ENCODE measurements at places on chromosomes 6 and 20.

GRCh38 chr6:74280130-74280692, 584.2 kb downstream of the CD109 start:
- DNase-seq, result no peak

GRCh38 chr6:165895421-165896165, 232.6 kb upstream of the PDE10A start:
- no peak for DNase-seq

DNA sequence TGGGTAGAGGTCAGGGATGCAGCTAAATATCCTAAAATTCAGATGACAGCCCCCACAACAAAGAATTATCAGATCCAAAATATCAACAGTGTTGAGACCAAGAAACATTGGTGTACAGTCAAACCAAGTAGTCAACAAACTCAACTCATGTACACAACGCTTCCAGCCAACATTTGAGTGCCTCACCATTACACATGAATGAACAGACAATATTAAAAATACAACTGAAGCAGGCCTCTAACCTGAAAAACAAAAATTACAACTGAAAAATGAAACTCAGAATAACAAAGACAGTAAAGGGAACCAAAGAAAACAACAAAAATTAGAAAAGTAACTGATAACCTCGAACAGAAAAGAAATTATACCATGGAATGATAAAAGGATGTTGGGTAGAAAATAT, 46.2 kb downstream of the HACE1 start:
- no peak for DNase-seq

DNA sequence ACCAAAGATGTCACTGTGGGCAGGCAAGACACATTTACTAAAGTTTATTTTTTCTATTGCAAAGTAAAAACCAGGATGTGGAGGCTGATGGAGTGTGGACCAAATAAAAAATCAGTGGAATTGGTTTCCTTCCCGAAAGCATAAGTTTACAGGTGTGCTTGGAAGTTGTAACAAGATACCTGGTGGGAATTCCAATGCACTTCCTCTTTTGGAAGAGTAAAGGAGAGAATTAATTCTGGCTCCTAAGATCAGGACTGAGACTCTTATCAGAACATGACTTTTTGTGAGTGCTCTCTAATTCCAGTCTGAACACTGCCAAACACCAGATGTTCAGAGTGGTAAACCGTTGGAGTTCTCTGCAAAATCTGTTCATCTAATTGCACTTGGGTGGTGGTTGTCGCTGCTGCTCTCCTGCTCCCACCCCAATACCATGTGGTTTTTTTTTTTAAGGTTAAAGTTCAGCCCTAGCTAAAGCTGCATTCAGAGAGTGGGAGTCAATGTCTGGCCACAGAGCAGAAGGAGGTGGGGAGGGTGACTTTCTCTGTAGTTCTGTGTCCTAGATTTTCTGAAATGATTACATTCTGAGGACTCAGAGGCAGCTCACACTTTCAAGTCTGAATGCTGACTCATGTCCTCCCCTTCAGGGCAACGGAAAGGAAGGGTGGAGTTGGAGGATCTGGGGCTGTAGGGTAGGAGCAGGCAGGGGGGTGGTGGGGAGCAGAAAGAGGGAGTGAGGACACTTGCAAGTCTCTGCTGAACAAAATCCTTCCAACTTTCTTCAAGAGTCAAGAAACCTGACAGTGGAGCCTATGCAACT, 275.8 kb upstream of the PRDM1 start:
- DNase-seq, result peak; percentile 23

GRCh38 chr20:52105442-52106422, 85.8 kb downstream of the ZFP64 start:
- DNase-seq, result peak; percentile 39

DNA sequence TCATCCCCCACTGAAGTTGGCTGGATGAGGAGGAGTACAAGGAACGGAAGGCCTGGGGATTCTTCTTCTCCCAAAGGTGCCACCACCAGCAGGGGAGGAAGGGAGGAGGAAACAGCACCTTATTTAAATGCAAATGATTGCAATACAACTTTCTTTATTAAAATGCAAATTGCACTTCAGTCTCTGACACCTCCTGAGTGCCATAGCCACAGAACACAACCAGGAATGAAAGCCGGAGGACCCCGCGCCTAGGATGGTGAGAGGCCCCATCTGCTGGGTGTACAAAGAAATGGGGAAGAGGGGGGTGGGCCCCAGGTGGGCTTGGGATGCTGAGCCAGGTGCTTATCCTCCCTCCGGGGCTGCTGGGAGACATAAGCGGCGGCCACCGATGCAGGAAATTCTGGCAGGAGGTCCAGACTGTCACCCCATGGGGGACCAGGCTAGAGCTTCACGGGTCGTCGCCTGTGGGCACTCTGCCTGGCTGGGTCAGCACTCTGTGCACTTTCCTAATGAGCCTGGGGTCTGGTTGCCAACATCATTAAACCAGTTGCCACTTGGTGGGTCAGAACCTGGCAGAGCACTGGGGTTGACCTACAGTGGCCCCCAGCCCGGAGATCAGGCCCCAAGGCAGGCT, 154.2 kb upstream of the MLN start:
- DNase-seq, result no peak

DNA sequence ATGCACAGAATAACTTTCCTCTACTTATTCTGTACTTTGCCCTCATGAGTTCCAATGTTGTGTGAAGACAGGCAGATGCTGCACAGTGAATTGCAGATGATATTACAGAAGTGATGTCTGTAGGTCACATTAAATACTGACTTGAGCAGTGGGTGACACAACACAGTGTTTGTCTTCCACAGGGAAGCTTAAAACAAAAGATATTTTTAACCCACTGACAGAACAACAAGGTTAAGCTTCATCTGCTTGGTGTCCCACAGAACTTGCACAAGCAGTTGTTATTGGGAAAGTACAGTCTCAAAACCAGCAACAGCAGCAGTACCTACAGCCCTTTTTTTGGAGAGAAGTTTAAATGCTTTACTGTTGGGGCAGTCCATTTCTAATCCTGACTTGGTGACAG, 10.5 kb downstream of the SUMO4 start:
- no peak for DNase-seq

DNA sequence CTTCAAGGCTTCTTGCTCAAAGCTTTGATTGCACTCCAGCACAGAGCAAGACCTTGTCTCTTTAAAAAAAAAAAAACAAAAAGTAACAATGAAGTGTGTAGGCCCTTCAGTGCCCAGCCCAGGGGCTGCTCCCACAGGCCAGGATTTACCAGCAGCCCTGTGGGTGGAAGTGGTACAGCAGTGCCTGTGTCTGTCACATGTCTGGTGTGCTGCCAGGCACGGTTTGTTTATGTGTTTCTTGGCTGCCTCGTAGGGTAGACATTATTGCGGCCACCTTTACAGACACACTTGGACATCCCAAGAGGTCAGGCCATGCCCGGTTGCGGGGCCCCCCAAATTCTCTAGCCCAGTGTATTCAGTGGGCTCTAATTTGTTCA, 12.7 kb downstream of the DYNLRB1 start:
- DNase-seq, result no peak

GRCh38 chr6:54618572-54618971, 228.0 kb upstream of the FAM83B start:
- no peak for DNase-seq

DNA sequence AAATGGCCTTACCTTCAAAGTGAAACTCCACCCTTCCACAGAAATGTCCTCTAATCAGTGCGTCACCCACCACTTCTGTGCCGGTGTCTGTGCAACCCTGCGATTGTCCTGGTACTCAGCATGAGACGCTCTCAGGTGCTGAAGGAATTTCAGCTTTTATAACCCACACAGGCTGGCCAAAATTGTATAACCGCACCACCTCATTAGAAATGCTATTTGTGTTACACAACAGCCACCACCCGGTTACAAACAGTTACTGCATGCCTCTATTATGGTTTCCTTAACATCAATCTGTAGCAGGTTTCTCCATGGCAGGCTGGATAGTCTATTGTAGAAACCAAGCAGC, 51.5 kb downstream of the SLC23A2 start:
- DNase-seq, result peak; percentile 44

DNA sequence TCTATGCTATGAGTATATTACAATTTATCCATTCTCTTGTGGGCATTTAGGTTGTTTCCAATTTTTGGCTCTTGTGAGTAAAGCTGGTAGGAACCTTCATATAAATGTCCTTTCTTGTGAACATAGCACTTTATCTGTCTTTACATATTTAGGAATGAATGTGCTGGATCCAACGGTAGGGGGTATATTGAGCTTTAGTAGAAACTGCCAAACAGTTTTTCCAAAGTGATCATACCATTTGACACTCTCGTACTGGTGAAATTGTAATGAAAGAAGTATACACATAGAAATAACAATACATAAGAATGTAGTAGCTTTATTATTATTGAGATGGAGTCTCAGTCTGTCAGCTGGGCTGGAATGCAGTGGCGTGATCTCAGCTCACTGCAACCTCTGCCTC, 30.9 kb upstream of the ARMH2 start:
- no peak for DNase-seq

DNA sequence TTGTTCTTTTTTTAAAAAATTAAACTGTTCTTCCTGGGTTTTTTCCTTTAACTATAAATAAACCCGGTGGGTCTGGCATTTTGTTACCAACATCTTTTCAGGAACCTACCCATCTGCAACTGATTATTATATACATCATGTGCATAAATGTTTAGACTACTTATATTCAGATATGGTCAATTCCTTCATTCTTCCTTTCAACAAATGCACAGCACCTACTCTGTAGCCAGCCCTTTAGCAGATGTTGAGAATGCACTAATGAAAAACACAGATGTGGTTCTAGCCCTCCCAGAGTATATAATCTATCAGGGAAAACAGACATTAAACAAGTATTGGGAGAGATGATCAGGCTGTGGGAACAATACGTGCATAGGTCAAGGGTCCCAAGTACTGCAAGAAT, 237.1 kb downstream of the UST start:
- no peak for DNase-seq

All from GM20000 (cell line).